Chondrocyte (in vitro differentiated cells): ENCODE measurements at places on chromosomes 16 and 17. TPM values are rescaled to one million over a fixed set of nuclear protein-coding genes. Genes with fewer than 3 reads are reported as not detected.

KRT13 gene
- not detected in 3 replicates for total RNA-seq

MMP2 gene
- total RNA-seq = 216 to 276 TPM (median 227 TPM) in 3 replicates

SCPEP1 gene
- total RNA-seq = 44.3 to 67.0 TPM (median 50.8 TPM) in 3 replicates

MPP3 gene
- 13.3 to 15.6 TPM (median 14.4 TPM) in 3 replicates for total RNA-seq

FOXL1 gene
- total RNA-seq = 7.7 to 10.1 TPM (median 8.1 TPM) in 3 replicates

CHRNE gene
- 0.22 to 0.35 TPM in 2 of 3 replicates, not detected in the other for total RNA-seq

KRT17 gene
- total RNA-seq = 183 to 261 TPM (median 258 TPM) in 3 replicates

FSCN2 gene
- 4.1 to 6.1 TPM (median 5.3 TPM) in 3 replicates for total RNA-seq

SCIMP gene
- not detected in 3 replicates for total RNA-seq

CCL7 gene
- not detected in 3 replicates for total RNA-seq

FZD2 gene
- total RNA-seq = 103 to 127 TPM (median 108 TPM) in 3 replicates

C1QBP gene
- 65.6 to 82.8 TPM (median 71.3 TPM) in 3 replicates for total RNA-seq

MT1F gene
- 2.6 to 5.8 TPM (median 4.4 TPM) in 3 replicates for total RNA-seq

APOBR gene
- total RNA-seq = 0.07 TPM in 1 of 3 replicates, not detected in the others

GAA gene
- total RNA-seq = 42.3 to 59.8 TPM (median 45.7 TPM) in 3 replicates

NDE1 gene
- total RNA-seq = 29.3 to 32.9 TPM (median 32.3 TPM) in 3 replicates

TMEM220 gene
- total RNA-seq = 4.4 to 7.9 TPM (median 7.6 TPM) in 3 replicates

JUP gene
- 8.1 to 22.0 TPM (median 18.8 TPM) in 3 replicates for total RNA-seq

TBC1D3 gene
- not detected in 3 replicates for total RNA-seq

ANKS3 gene
- 21.8 to 30.6 TPM (median 24.9 TPM) in 3 replicates for total RNA-seq

SNTB2 gene
- 38.4 to 49.5 TPM (median 49.1 TPM) in 3 replicates for total RNA-seq

AGRP gene
- total RNA-seq = not detected in 3 replicates

PYDC1 gene
- total RNA-seq = not detected in 3 replicates

EVI2A gene
- 0.22 TPM in 1 of 3 replicates, not detected in the others for total RNA-seq

KRTAP16-1 gene
- total RNA-seq = not detected in 3 replicates

SLC6A2 gene
- not detected in 3 replicates for total RNA-seq

ALOX12 gene
- not detected in 3 replicates for total RNA-seq

VWA3A gene
- total RNA-seq = not detected in 3 replicates

PLCG2 gene
- 0.94 to 1.1 TPM (median 1.1 TPM) in 3 replicates for total RNA-seq

APOH gene
- total RNA-seq = not detected in 3 replicates

ARHGAP44 gene
- total RNA-seq = 5.7 to 6.6 TPM (median 6.2 TPM) in 3 replicates

CORO6 gene
- 6.7 to 7.6 TPM (median 7.2 TPM) in 3 replicates for total RNA-seq

PPP1R27 gene
- total RNA-seq = not detected in 3 replicates
